ENCODE measurements at places on chromosomes 16 and 17.

GRCh38 chr16:73068541-73069401, 20.8 kb upstream of the ZFHX3 start:
- no peak for DNase-seq

DNA sequence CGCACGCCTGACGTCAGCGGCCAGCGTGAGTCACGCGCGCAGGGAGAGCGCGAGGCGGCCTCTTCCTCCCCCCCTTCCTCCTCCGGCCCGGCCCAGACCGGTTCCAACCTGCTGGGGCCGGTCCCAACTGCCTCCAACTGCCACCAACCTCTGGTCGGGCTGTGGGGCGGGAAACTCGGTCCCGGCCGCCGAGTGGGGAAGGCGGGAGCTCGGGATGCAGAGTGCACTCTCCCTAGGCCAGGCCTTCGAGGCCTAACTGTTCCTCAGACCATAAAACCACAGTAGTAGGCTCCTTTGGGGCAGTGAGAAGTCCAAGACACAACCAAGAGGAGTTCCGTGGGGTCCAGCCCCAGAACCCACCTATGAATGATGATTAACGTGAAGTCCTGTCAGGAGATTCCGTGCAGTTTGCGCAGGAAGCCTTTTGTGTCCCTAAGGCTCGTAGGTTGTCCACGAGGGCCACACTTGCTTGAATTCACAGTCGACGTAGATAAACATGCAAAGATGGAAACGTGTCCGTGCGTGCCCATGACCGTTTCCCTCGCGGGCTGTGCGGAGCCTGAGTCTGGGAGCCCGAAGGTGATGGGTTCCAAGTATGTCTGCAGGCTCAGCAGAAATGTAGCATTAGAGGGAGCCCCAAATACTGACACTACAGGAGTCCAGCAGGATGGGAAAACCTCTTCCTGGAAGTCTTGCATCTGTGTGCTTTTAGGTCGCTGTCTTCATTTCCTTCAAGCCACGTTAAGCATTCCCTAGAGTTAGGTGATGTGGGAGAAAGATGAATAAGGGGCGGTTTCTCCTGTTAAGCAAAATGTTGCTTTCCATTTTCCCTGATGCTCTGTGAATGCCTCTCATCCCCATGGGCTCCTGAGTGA, 647 bp downstream of the UNK start:
- DNase-seq: peak; percentile 92

DNA sequence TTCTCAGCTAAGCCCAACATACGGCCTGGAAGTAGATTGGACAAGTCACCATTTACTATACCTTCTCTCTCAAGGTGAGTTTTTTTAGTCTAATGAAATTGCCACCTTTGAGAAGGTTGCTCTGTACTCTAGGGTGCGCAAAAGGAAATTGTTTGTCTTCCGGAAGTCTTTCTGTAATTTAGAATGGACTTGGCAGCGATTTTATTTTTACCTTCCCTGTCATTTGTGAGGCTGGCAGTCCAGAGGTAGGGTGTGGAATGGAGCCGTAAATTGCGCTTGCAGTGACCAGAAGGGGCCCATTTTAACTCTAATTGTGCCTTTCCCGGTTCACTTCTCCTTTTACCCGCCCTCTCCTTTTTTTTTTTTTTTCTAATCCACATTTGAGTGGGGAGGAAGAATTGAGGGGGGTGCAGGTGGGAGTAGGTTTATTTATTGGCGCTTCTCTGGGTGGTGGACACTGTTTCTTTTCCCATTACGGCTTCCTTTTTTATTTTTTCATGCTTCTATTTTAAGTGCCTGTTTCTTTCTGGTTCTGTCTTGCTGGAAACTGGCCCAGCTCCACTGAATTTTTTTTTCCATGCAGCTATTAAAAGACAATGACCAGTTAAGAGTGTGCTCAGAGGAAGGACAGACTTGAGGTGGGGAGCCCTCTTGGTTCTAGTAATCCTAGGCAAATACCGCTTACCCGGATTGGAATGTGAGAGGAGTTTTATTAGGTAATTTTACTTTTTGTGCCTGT, 89.7 kb upstream of the CLEC18A start:
- DNase-seq: no peak

DNA sequence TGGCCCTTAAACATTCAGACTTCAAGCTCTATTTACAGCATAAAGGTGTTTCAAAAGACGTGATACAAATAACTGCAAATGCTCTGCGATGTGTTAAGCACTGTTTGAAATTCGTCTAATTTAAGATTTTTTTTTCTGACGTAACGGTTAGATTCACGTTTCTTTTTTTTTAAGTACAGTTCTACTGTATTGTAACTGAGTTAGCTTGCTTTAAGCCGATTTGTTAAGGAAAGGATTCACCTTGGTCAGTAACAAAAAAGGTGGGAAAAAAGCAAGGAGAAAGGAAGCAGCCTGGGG, 681 bp upstream of the MAPT start:
- no peak for DNase-seq

- DNase-seq: no peak
Measured at GRCh38 chr16:80006241-80007215, 406.0 kb upstream of the MAF start.

DNA sequence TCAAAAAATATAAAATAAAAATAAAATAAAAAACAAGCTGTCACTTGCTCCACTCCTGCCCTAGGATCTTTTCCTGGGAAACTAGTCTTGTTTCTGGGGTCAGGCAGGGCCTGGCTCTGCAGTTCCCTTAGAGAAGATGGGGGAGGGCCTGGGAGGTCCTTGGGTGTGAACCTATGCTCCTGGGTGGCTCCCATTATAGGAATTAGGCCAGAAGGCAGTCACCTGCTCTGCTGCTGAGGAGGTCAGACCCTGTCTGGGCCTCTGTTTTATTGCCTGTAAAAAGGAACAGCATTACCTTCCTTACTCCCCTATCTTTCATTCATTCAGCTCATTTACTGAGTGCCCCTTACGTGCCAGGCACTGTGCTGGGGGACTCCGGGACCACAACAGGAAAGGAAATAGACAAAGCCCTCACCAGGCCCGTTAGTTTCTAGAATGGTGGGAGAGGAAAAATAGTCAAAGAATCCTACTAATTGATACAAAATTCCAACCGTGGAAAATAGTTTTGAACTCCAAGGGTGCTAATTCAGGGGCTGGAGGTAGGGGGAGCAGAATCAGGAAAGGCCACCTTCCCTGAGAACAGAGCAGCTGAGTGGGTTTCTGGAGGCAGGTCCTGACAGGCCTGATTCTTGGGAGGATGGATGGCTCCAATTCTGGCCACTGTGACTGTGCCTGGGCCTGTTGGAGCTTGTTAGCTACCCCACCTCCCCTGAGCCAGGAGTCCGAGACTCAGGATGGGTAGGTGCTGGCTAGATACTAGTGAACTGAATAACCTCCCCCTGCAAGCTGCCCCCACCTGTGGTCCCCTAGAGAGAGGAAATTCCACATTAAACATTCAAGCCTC, 1.3 kb upstream of the SLC46A1 start:
- peak; percentile 69 for DNase-seq

DNA sequence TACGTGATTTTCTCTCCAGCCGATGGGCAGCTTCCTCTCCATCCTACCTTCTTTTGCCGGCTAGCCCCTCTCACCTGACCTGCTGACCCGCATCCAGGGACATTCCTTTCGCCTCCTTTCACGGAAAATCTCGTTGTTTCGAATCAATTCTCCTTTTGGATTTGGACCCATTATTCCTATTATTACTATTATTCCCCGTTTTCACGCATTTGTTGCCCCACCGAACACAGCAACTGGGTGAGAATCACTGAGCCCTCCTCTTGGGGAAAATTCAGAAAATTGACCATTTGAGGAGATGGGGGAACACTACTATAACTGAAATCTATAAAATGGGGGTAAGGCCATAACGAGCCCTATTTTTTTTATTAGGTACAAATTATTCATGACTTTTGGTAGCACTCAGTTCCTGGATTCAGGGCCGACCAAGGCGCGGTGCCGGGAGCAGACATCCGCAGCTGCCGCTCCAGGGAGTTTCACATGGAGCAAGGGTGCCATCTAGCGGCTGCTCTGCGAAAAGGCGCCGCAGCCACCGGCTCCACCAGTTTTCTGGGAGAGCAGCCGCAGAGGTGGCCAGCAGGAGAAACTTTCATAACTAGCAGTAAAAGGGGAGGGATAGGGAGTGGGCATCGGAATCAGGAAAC, 3.3 kb upstream of the HOXB8 start:
- DNase-seq: peak; percentile 10

DNA sequence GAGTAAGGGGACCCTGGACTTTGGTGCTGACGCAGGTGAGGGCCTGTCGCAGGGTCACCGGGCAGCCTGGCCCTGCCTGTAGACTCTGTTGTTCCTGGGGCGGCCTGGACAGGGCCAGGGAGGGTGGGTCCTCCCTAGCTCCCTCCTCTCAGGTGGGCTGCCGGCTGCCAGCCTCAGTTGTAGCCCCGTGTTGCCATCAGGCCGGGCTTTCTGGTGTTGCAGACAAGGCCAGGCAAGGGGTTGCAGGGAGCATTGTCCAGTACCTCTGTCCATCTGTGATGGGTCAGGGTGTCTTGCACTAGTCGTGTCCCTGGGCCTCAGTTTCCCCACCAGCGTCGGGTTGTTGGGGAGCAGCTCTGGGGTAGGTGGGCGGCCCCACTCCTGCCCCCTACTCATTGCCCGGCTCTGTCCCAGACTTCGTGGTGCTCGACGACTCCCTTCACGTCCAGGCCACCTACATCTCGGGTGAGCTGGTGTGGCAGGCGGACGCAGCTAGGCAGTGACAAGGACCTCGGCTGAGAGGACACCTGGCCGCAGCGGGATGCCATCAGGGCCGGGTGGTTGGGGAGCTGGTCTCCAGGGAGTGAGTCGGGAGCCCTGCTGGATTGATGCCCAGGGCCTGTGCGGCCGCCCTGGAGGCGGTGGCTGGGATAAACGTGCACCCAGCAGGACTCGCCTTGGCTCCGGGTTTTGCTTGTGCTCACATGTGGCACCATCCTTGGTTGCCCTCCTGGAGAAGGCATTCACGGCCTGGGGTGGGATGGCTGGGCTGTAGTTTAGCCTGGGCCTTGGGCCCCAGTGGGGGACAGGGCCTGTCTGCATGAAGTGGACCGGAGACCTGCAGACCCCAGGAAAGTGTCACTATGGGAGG, 1.9 kb downstream of the CEMP1 start:
- DNase-seq: no peak

DNA sequence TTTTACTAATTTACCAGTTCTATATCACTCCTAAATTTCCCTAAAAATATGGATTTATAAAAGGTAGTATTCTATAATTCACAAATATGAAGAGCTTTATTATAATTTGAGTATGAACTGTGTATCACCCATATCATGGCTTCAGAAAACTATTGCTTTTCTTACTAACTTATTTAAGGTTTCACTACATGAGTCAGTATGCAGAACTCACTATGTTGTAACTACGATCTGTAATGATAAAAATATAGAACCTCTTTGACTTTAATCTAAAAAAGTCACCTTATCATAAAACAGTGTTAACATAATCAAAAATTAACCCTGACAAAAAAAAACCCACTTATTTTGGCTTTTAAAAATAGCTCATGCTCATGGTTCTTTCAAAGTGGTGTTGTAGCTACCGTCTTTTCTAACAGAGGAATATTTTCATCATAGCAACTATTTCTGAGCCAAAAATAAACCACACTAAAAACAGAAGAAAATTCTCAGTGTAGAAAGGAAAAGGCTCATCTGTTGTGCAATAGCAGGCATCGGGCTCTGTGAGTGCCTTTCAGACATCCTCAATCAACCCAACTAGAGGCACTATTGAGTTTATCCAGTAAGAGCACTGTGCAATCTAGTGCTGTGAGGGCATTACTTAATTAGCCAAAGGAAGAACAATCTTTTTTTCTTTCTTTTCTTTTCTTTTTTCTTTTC, 42.1 kb downstream of the ITGAM start:
- peak; percentile 1 for DNase-seq

DNA sequence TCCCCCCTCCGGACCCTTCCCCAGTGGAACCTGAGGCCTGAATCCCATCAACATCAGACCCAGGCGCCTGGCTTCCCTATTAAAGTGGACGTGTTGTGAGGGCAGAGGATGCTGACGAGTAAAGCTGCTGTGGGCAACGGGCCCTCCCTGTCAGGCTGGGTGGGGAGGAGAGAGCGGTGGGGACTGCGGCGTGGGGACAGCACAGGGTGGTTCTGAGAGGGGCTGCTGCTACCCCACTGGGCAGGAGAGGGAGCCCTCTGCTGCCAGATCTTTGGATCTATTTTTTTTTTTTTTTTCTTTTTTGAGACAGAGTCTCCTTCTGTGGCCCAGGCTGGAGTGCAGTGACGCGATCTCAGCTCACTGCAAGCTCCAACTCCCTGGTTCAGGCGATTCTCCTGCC, 5.9 kb downstream of the CA5A start:
- no peak for DNase-seq

- no peak for DNase-seq
Measured at GRCh38 chr17:78977997-78978973, 1.4 kb downstream of the LGALS3BP start.

GRCh38 chr16:84340325-84341040, 27.9 kb upstream of the ATP2C2 start:
- no peak for DNase-seq

DNA sequence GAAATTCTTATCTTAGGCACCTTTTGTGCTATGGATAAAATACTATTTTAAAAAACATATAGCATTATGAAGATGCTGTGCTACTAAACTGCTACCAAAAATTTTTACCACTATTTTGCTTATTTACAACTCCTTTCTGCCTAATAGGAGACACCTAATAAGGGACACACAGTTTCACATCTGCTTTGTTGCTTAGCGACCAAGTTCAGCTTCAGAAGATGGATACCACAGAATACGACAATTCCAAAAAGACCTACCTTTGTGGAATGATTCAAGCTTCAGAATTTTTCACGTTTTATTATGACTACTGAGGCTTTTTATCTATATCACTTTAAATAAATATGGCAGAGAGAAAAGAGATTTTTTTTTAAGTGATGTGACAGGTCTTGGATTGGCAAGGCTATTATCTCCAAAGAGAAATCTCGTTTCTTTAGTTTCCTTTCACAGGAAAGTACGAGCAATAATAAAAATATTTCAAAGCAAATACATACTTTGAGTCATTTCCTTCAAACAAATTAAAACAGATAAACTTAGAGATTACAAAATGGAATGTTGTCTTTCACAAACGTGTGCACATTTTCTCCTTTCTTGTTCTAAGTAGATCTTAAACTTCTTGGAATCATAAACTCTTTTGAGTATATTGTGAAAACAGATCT, 35.4 kb downstream of the SPAG9 start:
- no peak for DNase-seq

DNA sequence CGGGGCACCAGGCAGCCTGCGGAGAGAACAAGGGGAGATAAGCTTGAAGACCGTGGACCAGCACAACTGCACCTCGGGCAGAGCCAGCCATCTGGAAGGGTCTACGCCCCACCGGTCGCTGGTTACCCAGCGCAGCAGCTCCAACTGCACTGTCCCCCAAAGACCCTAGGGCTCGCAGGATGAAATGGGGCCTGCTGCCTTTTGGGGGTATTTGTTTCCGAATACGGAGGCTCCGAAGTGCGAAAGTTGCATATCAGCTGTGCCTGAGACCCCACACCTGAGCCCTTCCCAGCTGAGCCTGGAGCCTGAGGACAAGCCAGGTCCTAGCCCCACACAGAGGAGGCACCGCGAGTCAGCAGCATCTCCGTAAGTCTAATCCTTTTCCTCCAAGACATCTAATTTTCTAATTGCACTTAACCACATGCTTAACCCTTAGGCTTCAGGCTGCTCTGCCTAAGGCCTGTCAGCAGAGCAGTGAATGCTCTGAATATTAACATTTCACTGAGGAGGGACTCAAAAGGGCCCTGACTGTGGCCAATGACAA, 4.0 kb downstream of the KIFC3 start:
- no peak for DNase-seq

GRCh38 chr16:30923554-30924075, at the start of gene FBXL19:
FBXL19 (plus strand) TSS chr16:30923572; CDS start chr16:30925755, 2,183 bp downstream.
- DNase-seq: no peak
